Caco-2 (cell line): ENCODE measurements at places on chromosomes 3 and 15.

- no peak for DNase-seq
Measured at GRCh38 chr15:39692356-39693327, 90.0 kb downstream of the FSIP1 start.

DNA sequence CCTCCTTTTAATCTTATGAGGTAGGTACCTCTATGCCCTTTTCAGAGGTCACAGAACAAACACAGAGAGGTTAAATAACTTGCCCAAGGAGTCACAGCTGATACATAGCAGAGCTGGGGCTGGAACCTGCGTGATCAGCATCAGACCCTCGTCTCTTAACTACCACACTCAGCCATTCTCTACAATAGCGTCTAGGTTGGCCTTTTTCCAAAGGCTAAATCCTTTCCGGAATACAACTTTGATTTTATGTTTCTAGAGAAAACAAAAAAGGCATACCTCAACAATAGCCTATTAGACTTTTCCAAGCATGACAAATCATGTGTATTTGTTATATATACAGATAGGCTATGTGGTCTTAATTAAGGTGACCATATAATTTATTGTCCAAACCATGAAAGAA, 187.2 kb downstream of the RORA start:
- no peak for DNase-seq

GRCh38 chr3:40043444-40043755, 234.0 kb downstream of the MYRIP start:
- no peak for DNase-seq

- DNase-seq = no peak
Measured at GRCh38 chr3:114214542-114215341, 22.6 kb downstream of the ZNF80 start.

GRCh38 chr3:148914936-148915690, 50.0 kb downstream of the CPA3 start:
- no peak for DNase-seq

DNA sequence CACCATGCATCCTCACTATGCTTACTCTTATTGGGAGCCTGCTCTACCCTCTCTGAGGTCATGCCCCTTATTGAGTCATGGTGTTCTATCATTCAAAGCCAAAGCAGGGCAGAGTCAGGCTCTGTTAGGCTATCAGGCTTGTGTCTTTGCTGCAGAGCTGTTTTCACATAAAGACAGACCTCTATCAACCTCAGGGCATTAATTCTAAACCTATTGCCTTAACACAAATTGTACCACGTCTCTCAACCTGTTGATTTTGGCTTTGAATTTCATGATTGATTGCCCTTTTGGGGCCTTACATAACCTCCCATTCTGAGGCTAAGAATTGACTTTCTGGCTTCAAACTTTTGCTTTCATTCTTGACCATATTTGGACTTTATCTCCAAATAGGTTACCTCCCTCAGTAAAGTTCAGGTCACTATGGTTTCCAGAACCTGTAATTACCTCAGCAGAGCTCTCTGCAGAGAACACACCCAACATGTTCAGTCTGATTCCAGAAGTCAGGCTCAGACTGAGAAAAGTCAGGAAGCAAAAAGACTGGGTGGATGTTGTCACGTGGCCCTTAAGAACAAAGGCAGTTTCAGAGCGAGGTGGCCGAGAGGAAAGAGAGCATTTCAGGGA, 221.4 kb upstream of the NANOGP8 start:
- peak; percentile 55 for DNase-seq

DNA sequence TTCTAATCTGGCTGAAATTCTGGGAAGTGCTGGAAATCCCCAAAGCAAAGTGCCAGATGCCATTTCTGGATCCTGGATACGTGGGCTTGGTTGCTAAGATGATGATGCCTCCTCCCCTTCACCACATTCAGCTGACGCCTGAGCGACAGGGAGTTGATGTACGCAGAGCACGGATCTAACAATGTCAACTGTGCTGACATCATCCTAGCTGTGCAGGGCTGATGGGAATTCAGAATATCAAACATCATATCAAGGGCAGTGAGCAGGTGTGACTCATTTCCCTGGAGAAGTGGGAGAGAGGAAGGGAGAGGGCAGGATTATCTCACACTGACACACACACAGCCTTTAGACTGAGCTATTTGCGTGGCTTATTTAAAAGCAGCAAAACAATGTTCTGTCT, 92.6 kb upstream of the ZBTB20 start:
- DNase-seq = no peak

- DNase-seq = no peak
Measured at GRCh38 chr3:69235882-69236281, 113.5 kb upstream of the LMOD3 start.

DNA sequence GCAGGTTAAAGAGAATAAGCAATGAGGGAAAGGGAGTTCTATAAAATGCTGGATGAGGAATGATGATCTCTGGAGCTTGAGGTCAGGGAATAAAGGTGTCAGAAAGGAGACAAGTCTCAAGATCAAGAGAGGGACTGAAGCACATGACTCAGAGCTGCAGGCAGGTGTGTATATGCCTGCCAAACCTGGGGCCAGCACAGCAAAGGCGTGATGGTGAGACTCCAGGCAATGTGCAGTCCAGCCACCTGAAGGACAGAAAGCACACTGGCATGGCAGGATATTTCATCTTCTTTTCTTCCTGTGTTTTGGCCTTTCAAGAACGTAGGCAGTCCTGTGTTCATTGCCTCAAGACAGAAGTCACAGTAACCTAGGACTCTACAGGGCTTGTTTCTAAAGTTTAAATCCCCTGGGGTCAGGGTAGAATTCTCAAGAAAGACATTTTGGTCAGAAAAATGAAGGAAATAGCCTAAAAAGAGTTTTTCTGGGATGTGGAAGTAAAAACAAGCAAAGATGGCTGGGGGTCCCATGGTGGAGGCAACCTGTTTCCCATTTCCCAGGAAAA, 55.5 kb upstream of the TOPAZ1 start:
- DNase-seq = no peak

- no peak for DNase-seq
Measured at GRCh38 chr15:92706201-92706600, 50.6 kb upstream of the FAM174B start.

DNA sequence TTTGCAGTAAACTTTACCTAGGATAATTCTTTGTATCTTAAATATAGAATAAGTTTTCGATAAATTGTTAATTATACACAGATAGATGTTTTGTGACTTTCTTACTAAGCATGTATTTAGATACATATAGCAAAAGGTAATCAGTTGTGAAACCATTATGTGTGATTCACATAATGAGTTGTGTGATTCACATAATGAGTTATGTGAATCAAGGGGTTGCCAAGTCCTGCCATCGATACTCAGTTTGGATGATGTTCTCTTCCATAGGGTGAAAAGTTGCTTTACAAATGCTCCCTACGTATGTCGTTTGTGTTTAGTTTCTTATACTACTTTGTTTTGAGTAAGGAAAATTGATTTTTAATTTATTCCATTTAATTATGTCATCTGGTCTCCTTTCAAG, 682.1 kb downstream of the MECOM start:
- no peak for DNase-seq

GRCh38 chr3:151962912-151963311, 89.5 kb downstream of the SUCNR1 start:
- no peak for DNase-seq

DNA sequence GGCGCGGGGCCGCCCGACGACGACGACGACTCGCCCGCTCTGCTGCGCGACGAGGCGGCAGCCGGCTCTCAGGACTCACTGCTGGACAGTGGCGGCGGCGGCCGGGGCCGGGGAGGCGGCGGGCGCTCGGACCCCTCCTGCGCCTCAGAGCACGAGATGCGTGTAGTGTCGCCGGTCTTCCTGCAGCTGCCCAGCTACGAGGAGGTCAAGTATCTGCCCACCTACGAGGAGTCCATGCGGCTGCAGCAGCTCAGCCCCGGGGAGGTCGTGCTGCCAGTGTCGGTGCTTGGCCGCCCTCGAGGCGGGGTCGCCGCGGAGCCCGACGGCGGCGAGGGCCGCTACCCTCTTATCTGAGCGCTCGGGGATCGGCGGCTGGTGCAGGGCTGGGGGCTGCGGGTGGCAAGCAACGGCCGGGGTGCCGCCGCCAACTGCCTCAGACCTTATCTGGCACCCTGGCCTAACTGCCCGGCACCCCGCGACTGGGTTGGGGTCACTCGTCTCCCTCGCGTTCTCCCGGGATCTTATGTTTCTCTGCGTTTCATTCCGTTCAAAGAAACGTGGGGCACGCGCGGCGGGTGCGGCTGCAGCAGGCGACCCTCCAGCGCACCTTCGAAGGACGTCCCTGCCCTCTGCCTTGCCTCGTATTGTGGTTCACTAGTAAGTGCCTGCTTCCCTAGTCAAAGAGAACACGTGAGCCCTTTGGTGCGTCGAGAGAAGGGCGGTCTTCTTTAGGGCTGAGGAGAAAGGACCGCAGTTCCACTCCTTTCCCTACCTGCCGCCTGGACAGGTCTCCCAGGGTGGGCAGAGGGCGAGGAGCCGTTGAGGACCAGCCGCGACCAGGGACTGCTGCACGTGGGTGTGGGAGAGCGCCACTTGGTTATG, 1.0 kb downstream of the C3orf80 start:
- peak; percentile 42 for DNase-seq

DNA sequence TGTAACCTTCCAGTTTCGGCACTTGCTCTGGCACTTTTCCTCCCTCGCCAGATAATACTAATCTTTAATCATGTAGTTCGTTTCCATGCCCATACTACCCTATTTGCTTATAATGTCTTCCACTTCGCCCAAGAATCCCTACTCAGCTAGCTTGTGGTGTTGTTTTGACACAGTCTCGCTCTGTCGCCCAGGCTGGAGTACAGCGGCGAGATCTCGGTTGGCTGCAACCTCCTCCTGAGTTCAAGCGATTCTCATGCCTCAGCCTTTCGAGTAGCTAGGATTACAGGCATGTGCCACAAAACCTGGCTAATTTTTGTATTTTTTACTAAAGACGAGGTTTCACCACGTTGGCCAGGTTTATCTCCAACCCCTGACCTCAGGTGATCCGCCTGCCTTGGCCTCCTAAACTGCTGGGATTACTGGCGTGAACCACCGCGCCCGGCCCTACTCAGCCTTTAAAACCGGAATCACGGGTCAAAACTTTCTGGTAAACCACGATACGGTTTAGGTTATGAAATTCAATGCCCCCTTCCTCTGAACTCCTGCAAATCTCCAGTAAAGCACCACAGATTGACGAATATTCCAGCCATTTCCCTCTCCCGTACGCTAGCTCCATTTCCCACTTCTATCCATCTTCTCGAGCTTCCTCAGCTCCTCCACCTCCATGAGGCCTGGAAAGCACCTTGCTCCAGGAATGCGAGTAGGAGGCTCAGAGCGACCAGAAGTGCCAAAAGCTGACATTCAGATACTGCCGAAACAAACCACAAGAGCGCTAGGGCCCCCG, 878 bp upstream of the RAD51 start:
- DNase-seq = no peak

DNA sequence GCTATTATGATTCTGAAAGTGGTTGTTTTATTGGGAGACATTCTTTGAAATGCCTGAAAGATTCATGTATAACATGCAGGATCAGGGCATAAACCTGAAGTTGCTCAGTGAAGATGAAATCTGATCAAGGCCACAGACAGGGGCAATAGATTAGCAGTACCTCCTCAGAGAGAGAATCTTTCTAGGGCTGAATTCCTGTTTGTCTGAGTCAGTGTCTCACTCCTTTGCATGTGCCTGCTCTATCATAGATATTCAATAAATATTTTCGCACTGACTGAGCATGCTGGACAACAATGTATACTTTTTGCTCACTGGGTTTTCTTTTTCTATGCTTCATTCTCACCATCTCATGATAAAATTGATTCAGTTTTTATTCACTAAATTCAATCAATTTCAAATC, 49.8 kb upstream of the PFN2 start:
- DNase-seq = no peak

GRCh38 chr3:42300013-42300412, 34.0 kb upstream of the CCK start:
- DNase-seq = peak; percentile 61

GRCh38 chr3:172550347-172550943, 27.2 kb upstream of the TNFSF10 start:
- no peak for DNase-seq

DNA sequence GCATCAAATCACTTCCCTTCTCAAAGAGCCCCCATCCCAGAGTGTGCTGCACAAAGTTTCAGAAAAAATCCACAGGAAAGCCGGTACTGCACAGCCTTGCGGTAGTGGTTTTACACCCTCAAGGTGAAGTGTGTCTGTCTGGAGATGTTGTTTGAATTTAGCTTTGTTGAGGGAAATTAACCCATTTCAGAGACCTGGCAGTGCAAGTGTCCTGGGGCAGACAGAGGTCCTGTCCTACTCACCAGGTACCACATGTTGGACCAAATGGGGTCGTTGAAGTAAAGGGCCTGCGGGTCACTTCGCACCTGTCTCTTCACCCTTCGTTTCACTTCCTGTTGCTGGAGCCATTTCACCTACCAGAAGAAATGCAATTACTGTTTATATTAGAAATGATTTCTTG, 57.8 kb downstream of the PCSK6 start:
- DNase-seq = no peak

- no peak for DNase-seq
Measured at GRCh38 chr15:71712182-71712581, 98.2 kb upstream of the NR2E3 start.

- DNase-seq = no peak
Measured at GRCh38 chr3:193452338-193452737, 73.8 kb upstream of the ATP13A5 start.

DNA sequence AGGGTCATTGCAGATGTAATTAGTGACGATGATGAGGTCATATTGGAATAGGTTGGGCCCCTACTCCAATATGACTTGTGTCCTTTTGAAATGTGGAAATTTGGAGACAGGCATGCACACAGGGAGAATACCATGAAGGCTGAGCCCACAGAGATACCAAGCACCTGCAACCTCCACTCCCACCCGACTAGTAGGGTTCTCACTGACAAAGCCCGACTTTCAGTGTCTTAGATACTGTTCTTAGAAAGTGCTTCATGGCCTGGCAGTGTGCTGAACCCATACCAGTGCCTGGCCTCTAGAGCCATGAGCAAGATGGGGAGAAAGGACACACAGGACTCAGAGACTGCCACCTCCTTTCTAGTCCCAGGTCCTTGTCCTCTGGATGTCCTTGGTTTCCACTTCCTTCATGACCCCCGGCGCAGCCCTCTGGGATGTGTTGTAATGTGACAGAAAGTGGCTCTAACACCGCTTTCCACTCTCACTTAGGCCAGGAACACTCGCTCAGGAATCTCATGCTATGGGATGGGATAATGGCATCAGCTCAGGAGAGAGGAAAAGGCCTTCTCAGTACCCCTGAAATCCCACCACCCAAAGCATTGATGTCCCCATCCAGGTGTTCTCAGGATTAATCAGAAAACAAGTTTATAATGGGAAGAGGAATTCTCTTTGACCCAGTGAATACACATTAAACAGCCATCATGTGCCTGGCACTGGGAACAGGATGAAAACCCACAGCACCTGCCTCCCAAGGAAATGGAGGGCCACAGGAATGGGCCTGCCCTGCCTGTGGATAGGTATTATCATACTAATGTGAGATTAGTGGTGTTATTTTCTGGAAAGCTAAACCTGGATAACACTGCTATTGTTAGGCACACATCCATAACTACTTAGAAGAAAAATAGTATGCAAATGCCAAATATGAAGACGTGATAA, 59.9 kb downstream of the RPL39L start:
- DNase-seq = no peak

DNA sequence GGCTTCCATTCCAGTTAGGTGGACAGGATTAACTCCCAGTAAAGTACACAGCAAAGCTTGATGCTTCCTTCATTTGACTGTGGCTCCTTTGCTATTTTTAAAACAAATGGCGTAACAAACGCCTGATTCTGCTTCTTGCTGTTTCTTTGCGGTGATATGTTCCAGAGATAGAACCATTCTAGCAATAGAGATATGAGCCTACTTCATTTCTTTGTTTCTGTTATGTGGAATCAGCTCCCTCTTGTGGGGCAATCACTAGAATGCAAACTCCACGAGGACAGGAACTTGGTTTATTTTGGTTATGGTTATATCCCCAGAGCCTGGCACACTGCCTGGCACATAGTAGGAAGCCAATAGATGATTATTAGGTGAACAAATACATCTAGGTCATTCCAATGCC, 122.6 kb upstream of the SLC6A11 start:
- DNase-seq = no peak
